NCI-H2081 treated with DMSO at 0.1 percent for 48 hours (cell line): ENCODE measurements at places on chromosomes 7 and 10.

DNA sequence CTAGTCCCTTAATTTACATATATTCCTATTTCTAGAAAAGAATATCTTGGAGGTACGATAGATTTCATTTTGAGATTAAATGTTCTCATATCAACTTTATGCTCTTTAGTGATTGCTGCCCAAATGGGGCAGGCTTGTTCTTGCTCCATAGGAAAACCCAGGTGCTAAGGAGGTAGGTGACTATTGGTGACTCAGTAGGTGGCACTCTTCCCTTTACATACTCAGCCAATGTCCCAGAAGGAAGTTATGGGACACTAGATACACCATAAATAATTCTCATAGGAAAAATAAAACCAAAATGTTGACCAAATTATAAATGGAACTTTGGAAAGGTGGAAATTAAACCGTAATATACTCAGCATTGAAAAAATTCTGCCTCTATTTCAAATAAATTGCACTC is 4.0 kb downstream of the SKAP2 start:
- DNase-seq: no peak

DNA sequence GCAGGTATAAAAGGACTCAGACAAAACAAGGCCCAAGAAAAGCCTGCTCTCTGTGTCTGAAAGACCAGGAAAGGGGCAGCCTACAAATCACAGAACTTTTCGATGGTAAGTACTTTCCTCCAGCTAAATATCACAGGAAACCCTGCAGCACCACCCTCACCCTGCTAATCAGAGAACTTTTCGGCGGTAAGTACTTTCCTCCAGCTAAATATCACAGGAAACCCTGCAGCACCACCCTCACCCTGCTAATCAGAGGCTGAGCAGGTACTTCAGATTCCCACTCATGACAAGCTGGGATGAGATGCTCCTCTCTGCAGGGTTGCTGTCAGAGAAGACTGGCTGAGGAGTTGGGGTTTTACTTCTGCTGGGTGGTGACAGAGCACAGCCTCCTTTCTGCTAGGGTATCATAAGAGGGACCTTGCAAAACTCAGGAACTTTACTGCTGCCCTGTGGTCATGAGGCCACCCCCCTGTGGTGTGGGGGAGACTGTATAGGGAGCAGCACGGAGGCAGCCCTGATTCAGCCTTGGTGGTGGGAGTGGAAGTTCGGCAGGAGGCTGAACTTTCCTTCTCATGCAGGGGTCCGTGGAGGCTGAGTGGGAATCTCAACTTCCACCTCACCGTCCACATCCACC is 7.2 kb downstream of the WDR37 start:
- DNase-seq: no peak

- no peak for DNase-seq
Measured at GRCh38 chr10:118148247-118148646, 101.5 kb upstream of the RAB11FIP2 start.

DNA sequence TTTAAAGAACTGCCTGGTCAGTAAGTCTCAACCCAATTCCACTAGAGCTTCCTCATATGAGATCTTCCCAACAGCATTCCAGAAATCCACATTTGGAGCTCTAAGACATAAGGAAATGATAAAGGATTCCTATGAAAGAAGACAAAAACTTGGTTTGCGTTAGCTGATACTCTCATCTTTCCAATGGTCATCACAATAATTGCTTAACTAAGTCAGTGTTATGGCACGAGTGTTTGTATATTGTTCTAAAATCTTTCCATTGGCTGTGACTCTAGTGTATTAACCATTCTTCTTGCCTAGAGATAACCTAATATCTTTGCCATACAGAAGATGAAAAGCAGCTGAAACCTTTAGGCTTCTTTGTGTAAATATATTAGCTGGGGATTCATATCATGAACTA is 289.0 kb downstream of the SNX13 start:
- DNase-seq: no peak

- no peak for DNase-seq
Measured at GRCh38 chr10:24494777-24495176, 228.9 kb downstream of the ARHGAP21 start.

GRCh38 chr10:103733045-103733419 is 122.3 kb downstream of the SH3PXD2A start:
- DNase-seq: no peak

GRCh38 chr7:132491391-132491945 is 84.8 kb downstream of the PLXNA4 start:
- DNase-seq: no peak

DNA sequence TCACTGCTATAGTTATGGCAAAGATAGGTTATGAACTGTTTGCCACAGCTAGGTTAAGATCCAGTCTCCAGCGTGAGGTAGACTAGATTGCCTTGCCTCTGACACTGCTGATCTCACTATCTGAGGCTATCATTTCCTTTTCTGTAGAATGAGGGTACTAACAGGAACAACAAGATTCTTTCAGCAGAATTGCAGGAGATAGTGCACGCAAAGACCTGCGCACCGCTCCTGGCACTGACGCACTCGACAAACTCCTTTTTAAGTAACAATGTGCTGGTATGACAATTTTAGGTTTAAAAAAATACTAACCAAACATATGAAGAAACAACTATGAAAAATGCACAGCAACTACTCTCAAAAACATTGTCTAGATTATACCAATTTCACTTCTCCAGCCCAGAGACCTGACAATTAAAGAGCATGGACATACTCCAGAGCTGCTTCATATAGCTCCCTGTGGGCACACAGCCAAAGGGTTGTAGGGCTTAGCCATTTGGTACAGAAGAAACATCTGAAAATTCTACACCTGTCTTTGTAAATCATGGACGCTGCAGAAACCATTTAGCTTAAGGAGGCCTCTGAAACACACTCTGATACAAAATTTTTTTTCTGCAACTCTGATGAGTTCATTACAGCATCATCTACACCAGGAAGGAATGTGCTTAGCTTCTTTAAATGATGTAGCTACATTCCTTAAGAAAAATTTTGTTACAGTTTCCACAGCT is 7.8 kb downstream of the ADAM12 start:
- no peak for DNase-seq

GRCh38 chr10:28906415-28906814 is 229.1 kb downstream of the BAMBI start:
- no peak for DNase-seq

DNA sequence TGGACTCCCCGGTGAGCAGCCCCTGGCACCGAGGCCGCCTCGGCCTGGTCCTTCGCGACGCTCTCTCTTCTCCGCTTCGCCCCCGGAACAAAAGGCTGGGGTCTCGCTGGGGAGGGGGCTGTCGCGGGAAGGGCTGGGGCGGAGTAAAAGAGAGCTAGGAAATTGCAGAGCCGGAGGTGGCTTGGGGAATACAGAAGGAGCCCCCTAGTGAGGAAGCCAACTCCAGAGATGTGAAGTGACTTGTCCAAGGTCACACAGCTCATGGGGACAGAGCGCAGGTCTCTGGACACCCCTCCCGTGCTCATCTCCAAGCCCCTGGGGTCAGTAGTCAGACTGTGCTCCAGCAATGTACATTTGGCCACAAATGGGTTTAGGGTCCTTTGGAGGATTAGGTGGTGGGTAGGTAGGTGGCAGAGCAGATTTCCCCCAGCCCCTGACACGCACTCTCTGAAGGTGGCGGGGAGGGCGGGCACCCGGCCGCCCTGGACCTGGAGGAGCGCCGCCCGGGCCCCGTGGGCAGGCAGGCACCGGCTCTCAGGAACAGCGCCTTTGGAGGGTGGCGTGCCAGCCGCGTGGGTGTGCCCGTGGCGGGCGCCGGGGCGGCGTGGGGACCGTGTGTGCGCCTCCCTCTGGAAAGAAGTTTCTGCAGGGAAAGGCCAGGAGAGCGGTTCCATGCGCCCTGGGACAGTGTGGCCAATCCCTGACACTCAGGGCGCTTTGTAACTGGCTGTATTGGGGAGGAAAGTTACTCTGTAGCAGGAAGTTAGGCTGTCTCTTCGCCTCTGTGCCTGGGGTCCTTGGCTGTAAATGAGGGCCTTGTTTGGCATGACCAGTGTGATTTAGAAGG is 910 bp downstream of the WIPF3 start:
- no peak for DNase-seq
